GF-D8 (cell line): ENCODE measurements at places on chromosomes 2 and 18.

DNA sequence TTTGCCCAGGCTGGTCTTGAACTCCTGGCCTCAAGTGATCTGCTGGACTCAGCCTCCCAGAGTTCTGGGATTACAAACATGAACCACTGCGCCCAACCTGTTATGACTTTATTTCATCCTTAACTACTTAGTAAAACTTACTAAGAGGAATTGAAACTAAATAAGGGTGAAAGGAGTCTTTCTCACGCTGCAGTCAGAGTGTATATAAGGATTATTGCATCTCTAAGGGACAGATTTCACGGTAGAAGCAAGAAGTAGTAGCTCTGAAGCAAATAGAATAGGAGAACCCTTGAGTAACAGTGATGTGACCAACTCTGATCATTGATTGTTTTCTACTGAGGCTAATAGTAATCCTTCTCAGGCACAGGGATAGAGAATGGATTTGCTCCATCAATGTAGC lies 960.1 kb downstream of the CPS1 start:
- DNase-seq = no peak

DNA sequence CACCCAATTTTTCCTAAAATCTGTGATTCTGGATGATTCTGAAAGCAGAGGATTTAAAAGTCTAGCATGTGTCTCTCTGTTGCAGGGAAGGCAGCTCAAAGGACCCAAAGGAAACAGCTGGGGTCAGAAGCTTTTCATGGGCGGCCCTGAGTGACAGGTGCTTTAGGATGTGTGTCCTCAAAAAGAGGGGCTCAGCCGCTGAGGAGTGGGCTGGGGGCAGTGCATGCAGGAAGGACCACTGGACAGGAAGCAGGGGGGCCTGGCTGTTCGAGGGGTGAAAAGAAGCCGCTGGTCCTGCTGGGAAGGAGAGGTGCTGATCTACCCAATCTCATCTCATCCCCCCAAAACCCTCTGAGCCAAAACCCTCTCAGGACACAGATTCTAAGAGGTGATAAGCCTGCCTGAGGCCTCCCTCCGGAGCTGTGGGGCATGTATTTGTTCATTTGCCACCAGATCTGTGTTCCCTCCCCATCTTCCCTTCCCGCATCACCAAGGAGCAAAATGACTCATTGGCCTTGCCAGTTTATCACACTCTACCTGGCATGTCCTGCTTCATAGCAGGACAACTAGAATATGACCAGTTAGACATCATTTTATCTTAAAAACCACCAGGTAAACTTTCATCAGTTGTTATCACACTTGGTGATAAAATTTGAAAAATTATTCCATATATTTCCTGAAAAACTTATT lies 98.8 kb upstream of the MGAT4A start:
- DNase-seq = no peak

DNA sequence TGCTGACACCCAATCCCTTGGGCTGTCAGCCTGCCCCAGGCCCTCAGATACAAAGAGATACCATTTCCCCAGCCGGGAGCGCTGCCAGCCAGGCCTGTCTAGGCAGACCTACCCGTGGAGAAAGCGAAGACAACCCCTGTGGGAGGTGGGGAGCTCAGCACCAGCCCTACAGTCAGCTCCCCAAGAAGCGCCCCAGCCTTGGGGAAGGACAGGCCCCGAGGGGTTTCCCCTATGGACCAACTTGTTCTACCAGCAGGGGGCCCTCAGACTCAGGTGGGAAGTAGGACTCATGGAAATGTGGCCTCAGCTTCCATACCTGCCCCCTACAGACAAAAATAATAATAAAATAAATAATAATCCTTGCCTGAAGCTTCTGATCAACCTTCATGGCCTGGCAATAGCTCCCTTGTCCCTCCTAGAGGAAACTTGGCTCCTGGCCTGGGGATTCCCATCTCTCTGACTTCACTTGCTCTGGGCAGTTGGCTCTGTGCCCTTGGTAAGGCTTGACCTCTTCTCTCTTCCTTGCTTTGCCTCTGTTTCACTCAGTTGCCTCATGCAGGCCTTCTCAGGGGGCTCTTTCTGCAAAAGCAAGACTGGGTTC lies 7.0 kb downstream of the SLC35F6 start:
- DNase-seq = no peak

DNA sequence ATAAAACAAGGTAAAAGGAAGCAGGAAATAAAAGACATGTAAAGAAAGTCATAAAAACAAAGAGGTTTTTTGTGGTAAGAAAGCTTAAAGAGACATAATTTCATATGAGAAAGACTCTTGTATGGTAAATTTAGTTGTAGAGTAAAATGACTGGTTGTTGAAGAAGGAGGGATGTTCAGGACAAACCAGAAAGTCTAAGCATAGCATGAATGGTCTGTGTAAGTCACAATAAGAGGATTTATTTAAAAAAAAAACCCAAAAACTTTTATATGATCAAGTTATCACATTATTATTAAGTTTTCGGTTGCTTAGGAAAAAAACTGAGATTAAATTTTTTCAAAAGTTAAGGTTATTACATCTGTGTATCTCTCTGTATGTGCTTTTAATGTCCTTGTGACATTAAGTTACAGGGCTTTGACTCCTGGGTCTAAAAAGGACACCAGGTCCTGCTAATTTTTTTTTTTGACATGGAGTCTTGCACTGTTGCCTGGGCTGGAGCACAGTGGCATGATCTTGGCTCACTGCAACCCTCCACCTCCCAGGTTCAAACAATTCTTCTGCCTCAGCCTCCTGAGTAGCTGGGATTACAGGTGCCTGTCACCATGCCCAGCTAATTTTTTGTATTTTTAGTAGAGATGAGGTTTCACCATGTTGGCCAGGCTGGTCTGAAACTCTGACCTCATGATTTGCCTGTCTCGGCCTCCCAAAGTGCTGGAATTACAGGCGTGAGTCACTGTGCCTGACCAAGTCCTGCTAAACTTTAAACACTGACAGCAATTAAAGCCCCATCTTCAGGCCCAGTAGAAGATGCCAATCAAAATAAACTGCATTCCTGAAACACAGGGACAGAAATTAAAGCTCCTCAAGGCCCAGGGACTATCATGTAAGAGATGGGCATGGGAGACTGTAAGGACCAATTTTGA lies 14.2 kb upstream of the OXER1 start:
- no peak for DNase-seq

GRCh38 chr18:27763936-27764335 lies 413.0 kb downstream of the CDH2 start:
- DNase-seq = no peak

GRCh38 chr2:82120654-82121053 lies 1816.1 kb upstream of the LRRTM1 start:
- DNase-seq = no peak

- no peak for DNase-seq
Observed at GRCh38 chr18:44969214-44969795, 288.6 kb downstream of the SETBP1 start.

DNA sequence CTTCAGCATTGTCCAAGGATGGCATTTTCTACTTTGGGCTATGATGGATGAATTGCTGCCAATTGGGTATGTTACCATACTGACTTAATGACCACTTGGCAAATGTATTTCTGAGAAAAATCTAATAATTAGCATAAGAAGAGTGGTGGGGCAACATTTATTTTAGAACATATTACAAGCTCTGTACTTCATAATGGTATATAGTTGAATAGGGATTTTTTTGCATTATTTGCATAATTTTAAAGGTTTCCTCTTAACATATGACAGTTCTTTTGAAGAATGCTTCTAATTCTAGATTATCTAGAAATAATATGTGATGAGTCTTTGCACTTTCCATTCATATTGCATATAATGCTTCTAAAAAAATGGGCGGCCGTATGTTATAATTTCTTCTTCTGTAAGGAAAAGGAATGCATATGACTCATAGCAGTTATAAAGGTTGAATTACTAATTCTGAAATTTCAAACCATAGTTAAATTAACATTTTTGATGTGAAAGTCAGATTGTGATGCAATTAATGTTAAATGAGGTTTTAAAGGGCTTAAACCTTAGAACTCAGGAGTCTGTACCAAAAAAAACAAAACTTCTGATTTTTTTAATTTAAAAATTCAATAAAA lies 1652.3 kb upstream of the SLC39A10 start:
- DNase-seq = no peak

DNA sequence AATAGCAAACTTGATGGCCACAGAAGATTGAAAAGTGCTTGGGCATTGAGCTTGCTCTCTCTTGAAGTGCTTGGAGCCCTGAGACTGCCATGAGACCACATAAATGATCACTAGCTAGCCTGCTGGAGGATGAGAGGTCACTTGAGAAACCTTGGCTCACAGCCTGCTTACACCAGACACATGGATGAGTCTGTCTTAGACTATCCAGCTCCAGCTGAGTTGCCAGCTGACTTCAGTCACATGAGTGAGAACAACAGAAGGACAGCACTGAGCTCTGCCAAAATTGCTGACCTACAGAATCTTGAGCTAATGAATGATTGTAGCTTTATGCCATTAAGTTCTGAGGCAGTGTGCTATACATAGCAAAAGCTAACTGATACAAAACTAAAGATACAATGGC lies 18.1 kb downstream of the NABP1 start:
- no peak for DNase-seq

DNA sequence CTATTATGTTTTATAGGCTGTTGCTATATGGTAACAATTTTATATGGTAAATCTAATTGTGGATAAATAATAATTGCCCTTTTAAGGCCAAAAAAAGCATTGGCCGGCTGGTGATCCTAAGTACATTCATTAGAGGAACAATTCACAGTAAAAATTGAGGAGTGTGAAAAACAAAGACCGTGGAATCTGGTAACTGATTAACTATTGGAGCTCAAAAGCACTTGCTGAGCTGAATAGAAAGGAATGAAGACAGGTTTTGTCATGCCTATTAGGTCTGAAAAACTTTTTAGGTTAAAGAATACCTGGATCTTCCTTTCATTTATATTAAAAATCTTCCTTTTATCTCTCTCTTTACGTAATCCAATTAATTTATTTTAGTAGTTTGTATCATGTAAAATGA lies 18.5 kb upstream of the RBBP8 start:
- no peak for DNase-seq

DNA sequence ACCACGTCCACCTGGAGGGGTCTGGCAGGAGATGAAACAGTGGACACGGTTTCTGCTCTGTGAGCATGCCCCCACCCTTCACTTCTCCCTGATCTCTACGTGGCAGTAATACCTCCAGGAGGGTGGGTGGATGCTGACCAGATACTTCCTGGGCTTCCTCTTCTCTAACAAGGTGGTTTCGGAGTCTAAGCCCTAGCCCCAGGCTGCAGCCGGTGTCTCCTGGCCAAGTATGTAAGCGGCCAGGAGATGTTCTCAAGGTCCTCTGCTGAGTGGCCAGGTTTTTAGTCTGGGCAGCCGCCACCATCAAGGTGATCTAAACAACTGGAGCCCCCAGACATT lies 101.8 kb upstream of the ASB18 start:
- DNase-seq = no peak

GRCh38 chr2:20509770-20510490 lies 63.1 kb downstream of the RHOB start:
- no peak for DNase-seq

DNA sequence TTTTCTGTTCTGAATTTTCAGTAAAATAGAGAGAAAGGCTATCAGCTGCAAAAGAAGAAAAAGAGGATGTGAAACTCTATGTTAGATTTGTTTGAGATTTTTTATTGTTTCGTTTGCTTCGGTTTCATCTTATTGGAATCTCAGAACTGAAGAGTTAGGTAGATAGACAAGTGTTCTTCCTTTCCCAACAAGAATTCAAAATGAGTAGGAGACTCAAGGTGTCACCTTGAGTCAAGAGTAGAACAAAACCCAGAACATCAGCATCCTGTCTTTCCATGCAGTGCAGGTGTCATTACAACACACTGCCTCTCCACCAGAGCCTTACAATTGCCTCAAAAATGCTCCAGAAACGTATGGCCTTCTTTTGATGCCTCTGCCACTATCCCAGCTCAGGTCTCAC lies 21.1 kb downstream of the NBAS start:
- no peak for DNase-seq

- DNase-seq = no peak
Observed at GRCh38 chr2:235131334-235132305, 179.8 kb downstream of the SH3BP4 start.

DNA sequence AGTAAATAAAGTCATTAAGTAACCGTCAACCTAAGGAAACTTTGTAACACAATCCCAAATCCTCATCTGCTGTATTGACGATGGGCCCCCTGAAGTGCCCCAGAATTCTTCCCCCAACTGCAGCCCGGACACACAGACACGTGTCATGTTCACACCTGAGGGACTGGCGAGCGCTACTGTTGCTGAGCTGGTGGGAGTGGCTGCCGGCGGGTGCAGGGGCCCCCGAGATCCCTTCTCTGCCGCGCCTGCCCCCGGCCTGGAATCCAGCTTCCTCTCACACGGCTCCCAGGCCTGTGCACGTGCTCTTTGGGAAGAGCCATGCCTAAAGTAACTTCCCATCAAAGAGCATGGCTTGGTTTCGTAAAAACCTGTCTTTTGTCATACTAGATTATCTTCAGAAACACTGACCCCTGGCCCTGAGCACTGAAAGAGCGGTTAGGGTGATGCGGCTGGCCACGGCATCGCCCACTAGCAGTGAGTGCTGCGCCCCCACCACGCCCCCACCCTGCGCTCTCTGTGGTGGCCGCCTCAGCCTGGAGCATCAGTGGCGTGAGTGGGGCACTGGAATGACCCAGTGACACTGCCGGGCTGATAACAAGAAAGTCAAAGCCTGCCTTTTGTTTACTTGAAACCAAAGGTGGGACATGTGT lies 56.0 kb downstream of the ADI1 start:
- no peak for DNase-seq

DNA sequence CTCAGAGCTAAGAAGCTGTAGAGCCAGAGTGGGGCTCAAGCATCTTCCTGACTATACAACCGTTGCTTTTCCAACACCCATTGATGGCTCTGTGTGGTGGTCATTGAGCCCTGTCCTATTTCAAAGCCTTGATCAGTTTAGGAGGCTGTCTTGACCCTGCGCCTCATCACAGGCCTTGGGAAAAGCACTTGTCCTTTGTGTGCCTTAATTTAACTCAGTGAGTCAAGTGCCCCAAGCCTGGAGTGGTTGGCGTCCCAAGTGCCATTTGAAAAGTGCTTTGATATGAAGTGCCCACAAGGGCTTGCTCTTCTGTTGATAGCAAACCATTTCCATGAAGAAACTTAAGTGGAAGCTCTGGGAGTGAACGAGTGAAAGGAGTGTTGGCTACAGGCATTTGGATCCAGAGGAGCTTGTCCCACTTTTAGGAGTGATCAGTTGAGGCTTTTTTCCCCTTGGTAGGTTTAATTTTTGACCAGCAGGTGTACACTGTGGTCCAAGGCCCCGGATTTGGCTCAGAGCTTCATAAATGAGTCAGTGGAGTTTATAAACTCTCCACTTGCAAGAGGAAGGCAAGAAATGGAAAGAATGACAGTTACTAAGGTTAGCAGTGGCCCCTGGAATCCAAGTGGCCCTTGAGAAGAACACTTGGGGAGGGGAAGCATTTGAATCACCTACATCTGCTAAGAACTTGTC lies 50.3 kb downstream of the ACTR2 start:
- DNase-seq = no peak

GRCh38 chr2:43142921-43143438 lies 83.4 kb downstream of the ZFP36L2 start:
- DNase-seq = peak; percentile 14
